ENCODE measurements at places on chromosomes 6 and 20. TPM values are rescaled to one million over a fixed set of nuclear protein-coding genes. Genes with fewer than 3 reads are reported as not detected.

The LIME1 gene
- 4.0 TPM for polyA plus RNA-seq

The GPX5 gene
- polyA plus RNA-seq = not detected

The GABBR1 gene
- not detected for polyA plus RNA-seq

The C6orf15 gene
- not detected for polyA plus RNA-seq

The FARS2 gene
- polyA plus RNA-seq = 12.6 TPM

The METTL24 gene
- polyA plus RNA-seq = not detected

The DEFB124 gene
- 1.6 TPM for polyA plus RNA-seq

The HDGFL1 gene
- polyA plus RNA-seq = not detected

The STMND1 gene
- 0.14 TPM for polyA plus RNA-seq

The PLCB4 gene
- 5.0 TPM for polyA plus RNA-seq

The SMLR1 gene
- polyA plus RNA-seq = not detected

The GRM1 gene
- polyA plus RNA-seq = not detected

The DLK2 gene
- polyA plus RNA-seq = 2.0 TPM

The AURKA gene
- polyA plus RNA-seq = 5.1 TPM

The TRAPPC3L gene
- not detected for polyA plus RNA-seq

The THEMIS gene
- not detected for polyA plus RNA-seq

The HLA-DQA2 gene
- polyA plus RNA-seq = not detected

The LRRC1 gene
- 7.2 TPM for polyA plus RNA-seq

The DPPA5 gene
- not detected for polyA plus RNA-seq

The TGIF2 gene
- 24.3 TPM for polyA plus RNA-seq

The BTBD9 gene
- polyA plus RNA-seq = 9.8 TPM
